ENCODE measurements at places on chromosomes 3 and 15. TPM values are rescaled to one million over a fixed set of nuclear protein-coding genes. Genes with fewer than 3 reads are reported as not detected.

GRCh38 chr15:100309109-100310040, 32.4 kb downstream of the ADAMTS17 start:
- H3K4me1 ChIP-seq = no peaks in the 10 kb centered on the region
- H3K27me3 ChIP-seq = no peaks in the 10 kb centered on the region

GPR87 gene
- polyA plus RNA-seq = not detected

DNA sequence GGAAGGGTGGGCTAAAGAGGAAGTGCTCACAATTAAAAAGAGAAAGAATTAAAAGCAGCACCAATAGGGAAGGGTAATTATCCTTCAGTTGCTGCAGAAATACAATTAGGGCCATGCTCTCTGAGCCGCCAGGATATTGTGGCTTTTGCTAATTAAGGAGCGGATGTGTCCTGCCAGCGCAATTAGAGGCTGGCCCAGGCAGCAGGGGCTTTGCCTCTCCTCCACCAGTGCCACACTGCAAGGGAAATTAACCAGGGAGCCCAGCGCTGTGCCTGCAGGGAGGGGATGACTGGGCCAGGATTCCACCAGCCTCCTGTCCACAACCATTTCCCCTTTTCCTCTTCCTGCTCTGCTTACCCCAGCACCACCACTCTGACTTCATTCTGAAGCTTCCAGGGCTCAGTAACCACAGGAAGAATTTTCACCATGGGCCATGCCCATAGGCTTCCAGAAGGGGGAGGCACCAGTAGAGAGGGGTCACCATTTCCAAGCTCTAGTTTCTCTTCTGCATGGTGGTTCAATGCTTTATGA, 10.4 kb upstream of the AEN start:
- no peak for DNase-seq
- H3K27ac ChIP-seq = no peak overlapping the region
- 0 out of 2 replicates have a peak, but pooled peaks cover 4% of the 10 kb centered on the region for H3K4me1 ChIP-seq
- H3K27me3 ChIP-seq = peaks cover 17% of the 10 kb centered on the region

- H3K4me3 ChIP-seq = no peak overlapping the region
- no peaks in the 10 kb centered on the region for H3K27me3 ChIP-seq
- H3K36me3 ChIP-seq = no peaks in the 10 kb centered on the region
- no peaks in the 10 kb centered on the region for H3K4me1 ChIP-seq
- no peak for DNase-seq
These were observed 87.2 kb upstream of the MLF1 start for GRCh38 chr3:158483701-158484235.

DNA sequence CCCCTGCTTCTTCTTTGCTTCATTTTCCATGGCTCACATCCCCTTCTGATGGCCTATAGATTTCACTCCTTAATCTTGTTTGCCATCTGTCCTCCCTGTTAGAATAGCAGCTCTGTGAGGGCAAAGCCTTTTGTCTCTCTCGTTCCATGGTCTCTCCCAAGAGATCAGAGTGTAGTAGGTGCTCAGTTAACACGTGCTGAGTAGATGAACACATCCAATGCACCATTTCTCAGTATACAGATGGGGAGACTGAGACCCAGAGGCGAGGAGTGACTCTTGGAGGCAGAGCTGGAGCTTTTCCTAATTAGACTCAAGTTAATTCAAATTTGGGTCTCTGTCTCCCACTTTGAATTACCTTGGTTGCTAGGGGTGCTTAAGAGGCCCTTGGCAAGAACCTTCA, 4.2 kb downstream of the PAQR5 start:
- H3K36me3 ChIP-seq = no peaks in the 10 kb centered on the region
- no peak for DNase-seq
- no peak overlapping the region for H3K4me3 ChIP-seq

DNA sequence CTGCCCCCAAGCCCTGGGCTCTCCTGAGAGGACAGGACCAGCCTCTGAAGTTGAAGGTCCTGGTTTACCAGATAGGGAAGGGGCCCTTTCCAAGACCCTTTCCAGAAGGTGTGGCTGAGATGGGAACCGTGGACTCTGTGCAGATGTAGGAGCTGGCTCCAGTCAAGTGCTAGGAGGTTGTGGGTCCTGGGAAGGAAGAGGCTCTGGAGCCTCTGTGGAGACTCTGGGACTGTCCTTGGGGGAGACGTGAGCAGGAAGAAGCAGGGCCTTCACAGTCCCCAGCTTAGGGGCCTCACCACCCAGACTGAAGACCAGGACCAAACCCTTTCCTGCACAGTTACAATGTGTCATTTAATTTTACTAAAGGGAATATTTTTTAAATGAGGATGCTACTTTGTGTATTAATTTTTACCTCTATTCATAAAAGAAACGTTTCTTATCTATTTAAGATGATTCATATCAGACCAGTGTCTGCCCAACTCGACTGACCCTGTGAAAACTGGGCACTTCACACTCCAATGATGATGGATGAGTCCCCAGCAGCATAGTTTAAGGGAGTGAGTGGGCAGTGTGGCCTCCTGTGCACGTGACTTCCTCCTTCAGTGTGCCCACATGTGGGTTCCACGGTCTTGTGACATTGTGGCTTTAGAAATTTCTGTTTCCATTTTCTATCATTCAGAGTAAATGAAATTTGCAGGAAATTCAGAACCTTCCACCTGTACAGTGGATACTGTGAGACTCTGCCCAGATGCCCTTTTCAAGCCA, 10.9 kb downstream of the CCR5AS start:
- H3K36me3 ChIP-seq = no peaks in the 10 kb centered on the region
- peaks cover 24% of the 10 kb centered on the region for H3K27me3 ChIP-seq
- no peak for DNase-seq

- no peaks in the 10 kb centered on the region for H3K27me3 ChIP-seq
- H3K4me3 ChIP-seq = no peak overlapping the region
- H3K36me3 ChIP-seq = no peaks in the 10 kb centered on the region
- H3K27ac ChIP-seq = no peak overlapping the region
- DNase-seq = no peak
- peaks cover 14% of the 10 kb centered on the region for H3K4me1 ChIP-seq
These were observed 267.8 kb downstream of the SHOX2 start for GRCh38 chr3:157838457-157838856.

DNA sequence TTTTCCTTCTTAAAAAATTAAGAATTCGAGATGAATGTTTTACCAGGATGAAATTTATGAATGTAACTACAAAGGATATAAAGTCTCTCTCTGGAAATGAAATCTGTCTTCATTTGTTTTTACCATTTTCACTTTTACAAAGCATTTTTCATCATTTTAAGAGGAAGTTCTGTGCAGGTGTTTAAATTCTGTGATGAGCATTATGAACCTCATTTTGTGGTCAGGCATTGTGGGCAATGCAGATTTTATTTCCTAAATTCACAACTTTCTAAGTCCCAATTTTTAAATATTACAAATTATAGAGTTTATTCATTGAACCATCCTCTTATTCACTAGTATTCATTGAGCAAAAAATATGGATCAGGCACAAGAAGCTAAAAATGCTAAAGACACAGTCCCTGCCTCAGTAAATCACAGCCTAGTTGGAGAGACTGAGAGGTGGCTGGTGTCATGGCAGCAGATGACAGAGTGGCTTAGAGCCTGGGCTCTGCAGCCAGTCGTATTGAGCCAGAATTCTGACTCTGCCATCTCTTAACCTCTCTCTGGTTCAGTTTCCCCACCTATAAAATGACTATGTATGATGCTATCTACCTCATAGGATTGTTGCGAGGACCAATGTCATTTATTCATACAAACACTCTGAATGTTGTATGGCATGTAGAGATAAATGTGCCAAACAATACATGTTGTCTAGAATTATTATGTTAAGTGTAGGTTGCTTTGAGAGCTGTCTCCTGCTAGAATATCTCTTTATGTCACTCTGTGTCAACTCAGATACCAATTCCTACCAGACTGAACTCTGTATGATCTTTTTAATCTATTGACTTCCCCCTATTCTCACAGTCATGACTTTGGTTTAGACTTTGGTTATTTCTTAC, 7.5 kb upstream of the TGFBR2 start:
- H3K4me1 ChIP-seq = peaks cover 23% of the 10 kb centered on the region
- H3K27me3 ChIP-seq = no peaks in the 10 kb centered on the region
- no peak for DNase-seq
- H3K27ac ChIP-seq = no peak overlapping the region
- no peaks in the 10 kb centered on the region for H3K36me3 ChIP-seq

DNA sequence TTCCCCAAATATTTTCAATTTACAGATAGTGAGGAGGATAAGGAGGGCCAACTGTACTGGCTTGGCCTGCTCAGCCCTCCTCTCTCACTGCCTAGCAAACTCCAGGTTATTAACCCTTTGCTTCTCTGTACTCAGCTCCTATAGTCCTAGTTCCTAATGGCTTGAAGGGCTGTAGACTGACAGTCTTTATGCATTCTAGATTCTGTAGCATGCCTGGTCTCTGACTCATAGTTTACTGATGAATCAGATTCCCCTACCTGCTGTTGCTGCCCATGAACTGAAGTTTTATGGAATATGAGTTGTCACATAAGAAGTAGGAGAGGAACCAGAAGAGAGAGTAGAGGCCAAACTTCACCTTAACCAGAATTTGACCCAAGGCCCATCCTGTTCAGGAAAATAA, 27.1 kb upstream of the MAP3K13 start:
- DNase-seq = peak; percentile 61
- H3K4me1 ChIP-seq = peaks cover 7% of the 10 kb centered on the region
- H3K27ac ChIP-seq = no peak overlapping the region
- H3K36me3 ChIP-seq = no peaks in the 10 kb centered on the region

ZCWPW2 gene
- 2.1 TPM for polyA plus RNA-seq

TUSC7 gene
- polyA plus RNA-seq = not detected

- no peaks in the 10 kb centered on the region for H3K27me3 ChIP-seq
- H3K36me3 ChIP-seq = no peaks in the 10 kb centered on the region
- peak; percentile 90 for DNase-seq
- peak overlapping the region; percentile 61 for H3K27ac ChIP-seq
- H3K4me3 ChIP-seq = no peak overlapping the region
- peaks cover 29% of the 10 kb centered on the region for H3K4me1 ChIP-seq
These were observed 43.0 kb downstream of the ABHD5 start for GRCh38 chr3:43733459-43734384.

DNA sequence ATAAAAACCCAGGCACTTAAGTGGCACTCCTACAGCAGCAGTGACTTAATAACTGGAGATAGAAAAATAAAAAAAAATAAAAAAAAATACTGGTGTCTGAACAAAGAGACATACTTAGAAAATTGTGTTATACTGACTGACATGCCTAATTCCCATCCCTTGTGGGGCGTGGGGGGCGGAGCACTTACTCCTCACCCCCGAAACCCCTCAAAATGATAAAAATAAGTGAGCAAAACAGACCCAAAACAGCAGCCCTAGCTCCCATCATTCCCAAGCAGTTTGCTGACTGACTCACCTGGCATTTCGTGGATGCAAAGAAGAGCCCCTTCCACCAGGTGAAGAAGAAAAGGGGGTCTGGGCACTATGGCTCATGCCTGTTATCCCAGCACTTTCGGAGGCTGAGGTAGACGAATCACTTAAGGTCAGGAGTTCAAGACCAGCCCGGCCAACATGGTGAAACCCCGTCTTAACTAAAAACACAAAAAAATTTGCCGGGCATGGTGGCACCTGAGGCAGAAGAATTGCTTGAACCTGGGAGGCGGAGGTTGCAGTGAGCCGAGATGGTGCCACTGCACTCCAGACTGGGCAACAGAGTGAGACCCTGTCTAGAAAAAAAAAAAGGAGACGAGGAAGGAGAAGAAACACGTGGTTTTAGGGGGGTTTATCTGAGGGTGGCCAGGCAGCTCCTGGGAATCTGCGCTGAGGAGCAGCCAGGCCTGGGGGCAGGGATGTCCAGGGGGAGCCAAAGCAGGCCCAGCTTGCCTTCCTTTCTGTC, 50.8 kb upstream of the BLM start:
- H3K4me3 ChIP-seq = peak overlapping the region; percentile 83
- no peaks in the 10 kb centered on the region for H3K36me3 ChIP-seq
- H3K4me1 ChIP-seq = peaks cover 21% of the 10 kb centered on the region
- H3K27me3 ChIP-seq = no peaks in the 10 kb centered on the region

LMCD1 gene
- 189 TPM for polyA plus RNA-seq

- H3K36me3 ChIP-seq = no peaks in the 10 kb centered on the region
- no peaks in the 10 kb centered on the region for H3K4me1 ChIP-seq
- H3K27ac ChIP-seq = no peak overlapping the region
- DNase-seq = no peak
- H3K27me3 ChIP-seq = no peaks in the 10 kb centered on the region
These were observed 15.3 kb upstream of the HERC1 start for GRCh38 chr15:63848879-63849551.

PLA2G4F gene
- polyA plus RNA-seq = not detected

DNA sequence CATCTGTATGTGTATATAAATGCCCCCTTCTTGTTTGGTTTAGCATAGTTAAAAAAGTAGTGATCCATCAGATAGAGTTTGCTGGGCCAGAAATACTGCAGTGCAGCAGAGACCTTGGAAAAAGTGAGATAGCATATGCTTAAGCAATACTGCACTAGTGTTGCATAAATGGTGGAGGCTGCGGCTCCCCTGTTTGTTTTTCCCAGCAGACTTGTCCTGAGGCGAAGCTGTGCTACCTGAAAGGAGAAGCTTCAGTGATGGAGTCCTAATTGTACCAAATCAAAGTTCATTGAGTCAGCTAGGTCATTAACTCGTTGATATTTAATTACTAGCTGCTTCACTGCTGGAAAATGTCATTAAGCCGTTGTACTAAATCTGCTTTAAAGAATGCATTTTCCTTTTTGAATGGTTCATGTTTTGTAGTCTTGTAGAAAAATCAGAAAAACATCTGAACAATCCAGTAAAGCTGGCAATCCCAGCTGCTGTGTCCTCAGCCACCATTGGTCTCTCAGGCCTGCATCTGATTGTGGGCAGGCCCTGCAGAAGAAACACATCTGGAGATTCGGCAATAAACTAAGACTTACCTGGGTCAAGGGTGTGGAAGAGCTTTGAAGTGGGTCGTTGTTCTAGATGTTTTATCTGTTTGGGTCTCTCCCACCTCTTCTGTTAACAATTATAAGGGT, 169.6 kb downstream of the B3GALNT1 start:
- H3K4me1 ChIP-seq = peaks cover 19% of the 10 kb centered on the region
- H3K36me3 ChIP-seq = no peaks in the 10 kb centered on the region
- no peak overlapping the region for H3K27ac ChIP-seq
- no peak overlapping the region for H3K4me3 ChIP-seq

LDHAL6B gene
- polyA plus RNA-seq = 0.25 TPM

- H3K27ac ChIP-seq = no peak overlapping the region
- peak; percentile 68 for DNase-seq
- no peaks in the 10 kb centered on the region for H3K36me3 ChIP-seq
- H3K4me1 ChIP-seq = peaks cover 12% of the 10 kb centered on the region
- H3K27me3 ChIP-seq = no peaks in the 10 kb centered on the region
- no peak overlapping the region for H3K4me3 ChIP-seq
These were observed 237.4 kb upstream of the TGFBR2 start for GRCh38 chr3:30368978-30369377.

EIF4G1 gene
- 183 TPM for polyA plus RNA-seq

SI gene
- polyA plus RNA-seq = not detected

GRCh38 chr3:162441716-162442115, 945.1 kb downstream of the OTOL1 start:
- DNase-seq = no peak
- H3K36me3 ChIP-seq = no peaks in the 10 kb centered on the region
- no peaks in the 10 kb centered on the region for H3K27me3 ChIP-seq
- no peak overlapping the region for H3K27ac ChIP-seq

GRCh38 chr3:188491276-188491687, 337.3 kb downstream of the LPP start:
- peak; percentile 46 for DNase-seq
- H3K36me3 ChIP-seq = 0 out of 2 replicates have a peak, but pooled peaks cover 6% of the 10 kb centered on the region
- H3K27me3 ChIP-seq = no peaks in the 10 kb centered on the region
- H3K27ac ChIP-seq = peak overlapping the region; percentile 62

Measured in GM23248 (cell line).